ENCODE measurements at places on chromosomes 4 and X.

DNA sequence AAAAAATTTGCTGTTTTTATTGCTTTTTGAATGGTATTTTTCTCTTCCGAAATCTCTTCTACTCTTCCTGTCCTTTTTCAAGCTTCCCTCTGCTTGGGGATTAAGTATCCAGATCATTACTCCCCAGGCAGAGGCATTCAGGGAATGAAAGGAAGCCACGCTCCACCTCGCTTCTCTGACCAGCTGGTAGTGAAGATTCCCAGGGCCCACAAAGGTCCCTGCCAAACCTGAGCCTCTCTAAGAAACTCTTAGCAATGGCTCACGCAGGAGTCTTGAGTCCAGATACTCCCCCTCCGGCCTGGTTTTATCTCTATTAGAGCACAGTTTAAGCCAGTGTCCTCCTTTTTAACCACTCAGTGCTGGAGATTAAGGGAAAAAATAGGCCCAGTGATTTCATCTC, 51.4 kb upstream of the SOD3 start:
- no peak for DNase-seq

GRCh38 chrX:136961594-136962135, 72.1 kb downstream of the GPR101 start:
- DNase-seq: no peak

- DNase-seq: no peak
These were observed 20.6 kb upstream of the TEC start for GRCh38 chr4:48290146-48290772.

GRCh38 chr4:52659001-52659721, at the start of gene USP46:
Gene USP46, minus strand, starts transcription at chr4:52659301. Its CDS starts 151 bp downstream, at chr4:52659150.
- DNase-seq: peak; percentile 50

DNA sequence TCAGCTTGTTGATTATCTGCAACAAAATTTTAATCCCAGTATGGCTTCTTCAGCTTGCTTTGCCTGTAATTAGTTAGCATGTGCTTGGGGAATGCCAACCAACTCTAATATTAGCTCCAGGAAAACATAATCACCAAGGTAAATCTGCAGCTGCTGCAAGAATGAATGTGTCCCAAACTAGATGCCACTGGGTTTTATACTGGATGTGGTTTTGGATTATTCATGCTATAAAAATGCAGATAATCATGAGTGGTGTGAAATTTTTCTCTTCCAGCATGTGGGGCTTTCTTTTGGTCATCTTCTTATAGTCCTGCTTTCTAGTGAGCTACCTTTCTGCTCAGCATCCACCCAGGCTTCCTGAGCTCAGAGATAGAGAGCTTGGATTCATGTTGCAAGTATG, 295.9 kb upstream of the CASK start:
- no peak for DNase-seq

GRCh38 chr4:102338405-102338804, 6.9 kb downstream of the SLC39A8 start:
- DNase-seq: no peak

DNA sequence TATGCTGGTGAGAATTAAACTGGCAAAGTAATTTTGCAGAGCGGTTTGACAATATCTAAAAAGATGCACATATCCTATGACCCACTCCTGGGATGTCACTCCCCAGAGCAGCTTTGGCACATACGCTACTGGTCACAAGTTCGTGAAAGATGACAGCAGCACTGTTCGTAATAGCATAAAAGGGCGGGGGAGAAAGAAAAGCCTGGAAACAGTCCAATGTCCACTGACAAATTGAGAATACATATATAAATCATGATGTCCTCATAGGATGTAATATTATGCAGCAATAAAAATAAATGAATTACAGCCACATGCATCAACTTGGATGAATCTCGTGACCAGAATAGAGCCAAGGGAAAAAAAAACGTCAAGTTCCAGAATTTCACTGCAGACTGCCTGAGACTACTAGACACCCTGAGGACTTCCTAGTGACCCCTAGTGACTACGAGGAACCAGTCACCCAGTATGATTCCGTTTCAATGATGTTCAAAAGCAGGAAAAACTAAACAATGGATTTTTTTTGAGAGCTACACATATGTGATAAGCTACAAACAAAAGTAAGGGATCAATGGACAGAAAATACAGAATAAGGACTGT, 1.8 kb downstream of the PCSK1N start:
- DNase-seq: peak; percentile 4

DNA sequence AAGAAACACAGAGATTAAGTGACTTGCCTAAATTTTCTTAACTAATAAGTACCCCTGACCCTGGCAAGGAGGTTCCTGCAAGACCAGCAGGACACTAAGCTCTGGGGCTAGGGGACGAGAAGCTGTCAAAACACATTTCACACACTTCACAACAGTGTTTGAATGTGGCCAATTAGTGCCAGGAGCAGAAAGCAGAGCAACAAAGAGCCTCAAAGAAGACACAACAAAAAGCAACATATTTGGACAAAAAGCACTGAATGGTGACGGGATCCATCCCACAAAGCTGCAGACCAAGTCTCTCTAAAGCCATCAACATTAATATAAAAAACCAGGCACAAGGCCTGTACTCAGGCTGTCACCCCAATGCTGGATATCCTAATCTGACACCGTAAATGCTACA, 361.9 kb upstream of the RASGEF1B start:
- DNase-seq: no peak

DNA sequence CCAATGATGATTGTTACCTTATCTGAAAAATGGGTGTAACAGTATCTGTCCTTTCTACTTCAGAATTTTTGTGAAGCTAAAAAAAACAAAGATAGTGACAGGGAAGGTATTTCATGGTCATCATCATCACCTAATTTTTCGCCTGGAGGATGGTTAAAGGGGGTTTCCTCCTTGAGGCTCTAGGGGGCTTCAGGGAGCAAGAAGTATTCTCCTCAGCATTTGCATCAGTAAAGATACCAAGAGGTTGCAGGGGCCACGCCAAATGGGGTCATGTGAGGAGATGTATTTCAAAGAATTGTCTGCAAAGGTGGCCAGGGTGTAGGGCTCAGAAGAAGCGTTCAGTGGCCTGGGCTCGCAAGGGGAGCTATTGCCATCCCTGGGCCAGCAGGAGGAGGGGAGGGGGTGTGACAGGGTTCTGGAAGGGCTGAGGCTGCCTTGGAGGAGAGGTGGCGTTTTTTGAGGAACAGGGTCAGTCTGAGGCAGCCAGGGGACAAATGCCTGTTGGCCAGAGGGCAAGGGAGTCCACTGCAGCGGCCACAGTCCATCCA, 7.3 kb upstream of the NSG1 start:
- DNase-seq: no peak

DNA sequence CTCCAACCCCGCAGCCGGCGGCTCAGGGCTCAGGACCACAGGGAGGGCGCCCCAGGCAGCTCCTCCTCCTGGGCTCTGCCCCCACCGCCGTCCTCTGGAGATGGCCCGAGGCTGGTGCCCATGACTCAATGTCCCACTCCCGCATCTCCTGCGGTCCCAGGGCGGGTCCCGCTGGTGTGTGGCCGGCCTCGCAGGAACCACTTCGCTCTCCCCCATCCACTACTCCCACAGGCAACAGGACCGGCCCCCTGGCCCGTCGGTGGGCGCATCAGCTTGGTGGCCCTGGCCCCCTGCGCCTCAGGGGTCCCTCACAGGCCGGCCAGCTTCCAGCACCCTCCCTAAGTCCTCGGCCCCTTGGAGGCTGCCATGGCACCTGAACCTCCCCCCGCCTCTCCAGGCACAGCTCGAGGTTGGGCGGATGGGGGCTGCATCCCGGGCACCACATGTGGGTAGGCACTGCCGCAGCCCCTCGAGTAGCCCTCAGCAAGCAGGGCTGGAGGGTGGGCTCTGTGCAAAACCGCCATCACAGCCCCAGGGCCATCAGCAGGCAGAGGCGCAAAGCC, 22.8 kb upstream of the SPON2 start:
- DNase-seq: no peak

DNA sequence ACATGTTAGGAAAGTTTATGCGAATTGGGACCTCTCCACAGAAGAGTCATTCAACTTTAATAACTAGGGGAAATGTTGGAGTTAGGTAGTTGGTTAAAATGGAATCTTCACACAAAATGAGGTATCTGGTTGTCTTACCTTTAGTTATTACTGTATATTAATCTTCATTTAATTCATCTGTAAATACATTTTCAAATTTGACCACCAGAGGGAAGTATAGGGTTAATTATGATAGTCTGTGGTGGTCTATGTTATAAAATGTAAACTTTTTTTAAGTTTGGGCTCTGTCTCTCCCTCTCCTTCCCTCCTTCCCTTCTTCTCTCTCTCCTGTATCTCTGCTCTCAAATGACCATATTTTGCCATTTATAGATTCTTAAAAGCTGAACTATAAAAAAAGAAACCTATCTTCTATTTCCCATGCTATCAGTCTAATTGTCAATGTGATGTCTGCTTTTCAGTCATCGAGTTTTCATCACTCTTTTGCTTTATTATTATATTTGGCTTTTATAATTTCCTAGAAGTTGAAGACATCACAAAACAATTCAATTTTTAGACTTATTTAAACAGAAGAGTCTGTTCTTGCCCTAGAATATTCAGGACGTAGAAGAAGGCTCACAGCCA, 49.8 kb downstream of the TMEM144 start:
- no peak for DNase-seq

DNA sequence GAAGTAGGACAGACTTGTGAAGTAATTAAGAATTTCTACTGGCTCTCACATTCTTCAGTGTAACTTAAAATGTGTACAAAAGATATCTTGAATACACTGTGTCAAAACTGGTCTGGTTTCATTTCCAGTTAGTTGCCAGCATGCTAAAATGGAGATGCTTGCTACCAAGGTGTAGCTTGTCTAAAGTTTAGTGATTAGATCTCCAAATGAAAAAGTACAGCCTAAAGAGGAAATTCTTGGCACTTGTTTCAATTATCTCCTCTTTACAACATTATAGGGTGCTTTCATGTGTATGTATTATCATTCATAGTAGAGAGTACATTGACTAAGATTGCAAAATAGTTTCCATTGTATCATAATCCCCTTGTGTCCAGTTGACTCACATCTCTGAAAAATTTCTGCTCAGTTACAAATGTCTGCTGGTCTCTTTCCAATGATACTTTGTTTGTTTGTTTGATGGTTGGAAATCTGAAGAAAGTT, 97.3 kb upstream of the SPRY1 start:
- peak; percentile 24 for DNase-seq

GRCh38 chr4:169998981-169999380, 27.2 kb downstream of the MFAP3L start:
- no peak for DNase-seq

DNA sequence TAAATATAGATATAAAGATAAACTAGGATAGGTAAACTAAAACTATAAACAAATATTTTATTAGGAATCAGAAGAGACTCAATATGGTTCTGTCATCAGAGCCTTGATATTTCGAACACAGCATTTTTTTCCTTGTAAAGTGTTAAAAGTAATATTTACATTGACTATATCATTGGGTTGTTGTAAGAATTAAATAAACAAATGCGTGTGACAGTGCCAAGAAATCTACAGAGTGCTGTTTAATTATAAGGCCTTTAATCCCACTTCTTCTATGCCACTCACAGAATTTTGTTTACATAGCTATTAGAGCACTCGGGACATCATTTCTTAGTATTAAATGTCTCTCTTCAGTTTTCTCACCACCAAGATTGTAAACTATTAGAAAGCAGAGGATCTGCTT, 807.4 kb downstream of the FSTL5 start:
- DNase-seq: no peak

DNA sequence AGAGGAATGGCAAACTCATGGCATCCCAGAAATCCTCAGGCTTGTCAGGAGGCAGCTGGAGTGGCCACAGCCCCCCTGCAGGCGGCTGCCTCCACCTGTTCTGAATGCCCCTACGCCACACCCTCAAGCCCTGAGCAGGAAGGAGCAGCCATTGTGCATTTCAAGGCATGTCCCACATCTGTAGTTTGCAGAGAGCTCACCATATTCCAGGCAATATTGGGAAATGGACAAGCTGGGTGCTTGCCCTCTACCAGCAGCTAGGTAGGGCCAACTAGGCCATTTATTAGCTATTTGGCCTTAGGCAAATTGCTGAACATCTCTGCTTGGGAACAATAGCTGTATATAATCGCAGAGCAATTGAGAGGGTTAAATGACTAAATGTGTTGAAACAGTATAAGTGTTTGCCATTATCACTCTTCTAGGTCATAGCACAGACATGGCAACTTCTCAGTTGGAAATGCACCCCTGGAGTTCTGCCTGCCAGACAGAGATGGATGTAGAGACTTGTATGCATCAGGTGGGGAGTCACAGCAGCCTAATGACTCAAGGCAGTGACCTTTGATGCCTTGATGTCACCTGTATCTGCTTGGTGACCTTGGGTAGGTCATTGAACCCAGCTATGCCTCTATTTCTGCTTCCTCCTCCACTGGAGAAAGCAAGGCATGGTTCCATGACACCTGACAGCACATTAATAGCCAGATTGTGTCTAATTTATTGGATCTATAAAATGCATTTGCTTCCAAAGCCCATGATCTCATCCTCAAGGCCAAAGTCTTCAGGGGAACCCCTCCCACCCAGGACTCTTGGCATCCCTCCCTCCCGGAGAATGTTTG, 52.8 kb downstream of the FHDC1 start:
- no peak for DNase-seq

- DNase-seq: peak; percentile 11
These were observed 48.4 kb upstream of the SLC7A3 start for GRCh38 chrX:70979136-70979762.

GRCh38 chr4:32499171-32499570, 1779.0 kb downstream of the PCDH7 start:
- DNase-seq: peak; percentile 51

DNA sequence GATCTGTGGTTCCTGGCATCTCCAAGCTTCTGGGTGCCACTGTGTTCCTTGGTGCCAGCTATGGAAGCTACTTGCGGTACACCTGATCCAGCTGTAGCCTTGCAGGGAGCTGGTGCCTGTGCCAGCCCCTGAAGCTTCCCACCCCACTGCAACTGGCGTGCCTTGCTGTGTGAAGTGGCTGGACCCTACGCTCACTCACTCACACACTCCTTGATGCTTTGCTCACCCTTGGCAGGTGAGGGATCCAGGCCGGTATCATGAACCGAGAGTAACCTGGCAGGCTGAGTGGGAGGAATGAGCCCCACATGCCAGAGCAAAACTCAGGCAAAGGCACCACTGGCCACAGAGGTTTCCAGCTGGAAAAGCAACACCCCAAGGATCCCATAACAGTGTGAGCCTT, 31.3 kb upstream of the TEX13C start:
- DNase-seq: no peak

DNA sequence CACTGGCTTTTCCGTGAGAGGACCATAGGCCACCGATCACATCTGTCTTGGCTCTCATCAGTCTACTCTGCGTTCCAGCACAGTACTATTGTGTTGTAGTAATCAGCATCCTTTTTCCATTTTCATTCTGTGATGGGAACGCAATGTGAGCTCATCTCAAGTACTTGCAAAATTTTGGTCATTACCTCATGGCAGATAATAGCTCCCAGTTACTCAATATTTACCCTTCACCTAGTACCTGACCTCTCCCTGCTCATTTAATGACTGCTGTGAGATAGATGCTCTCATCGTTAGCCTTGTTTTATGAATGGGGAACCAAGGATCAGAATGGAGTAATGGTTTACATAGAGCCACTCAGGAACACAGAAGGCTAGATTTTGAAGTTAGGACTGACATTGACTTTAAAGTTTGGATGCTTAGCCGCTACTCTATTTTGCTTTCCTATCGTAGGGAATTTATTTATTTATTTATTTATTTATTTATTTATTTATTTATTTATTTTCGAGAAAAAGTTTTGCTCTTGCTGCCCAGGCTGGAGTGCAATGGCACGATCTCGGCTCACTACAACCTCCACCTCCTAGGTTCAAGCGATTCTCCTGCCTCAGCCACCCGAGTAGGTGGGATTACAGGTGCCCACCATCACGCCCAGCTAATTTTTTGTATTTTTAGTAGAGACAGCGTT, 6.5 kb upstream of the GPR101 start:
- no peak for DNase-seq

Data from GM04504 (cell line).